M059J (cell line): ENCODE measurements at places on chromosomes 4 and X. TPM values are rescaled to one million over a fixed set of nuclear protein-coding genes. Genes with fewer than 3 reads are reported as not detected.

- peak; percentile 16 for DNase-seq
Measured at GRCh38 chr4:33724685-33725084, 2519.6 kb downstream of the ARAP2 start.

DNA sequence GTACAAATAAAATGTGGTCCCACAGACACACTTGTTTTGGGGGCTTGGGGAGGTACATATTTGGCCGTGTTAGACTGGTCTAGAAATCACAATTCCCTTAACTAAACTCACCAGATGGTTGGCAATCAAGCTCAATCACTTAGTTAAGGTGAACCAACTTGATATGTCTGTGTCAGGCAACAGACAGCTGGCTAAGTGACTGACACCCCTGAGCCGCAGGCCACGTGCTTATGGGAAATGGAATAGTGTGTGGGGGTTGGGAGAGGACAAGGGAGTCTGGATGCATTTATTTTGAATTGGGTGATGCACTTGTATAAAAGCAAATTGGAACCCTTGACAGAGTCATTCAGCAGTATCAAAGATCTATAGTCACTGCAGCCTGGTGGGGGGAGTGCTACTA, 209.0 kb downstream of the HS6ST2 start:
- no peak for DNase-seq

DNA sequence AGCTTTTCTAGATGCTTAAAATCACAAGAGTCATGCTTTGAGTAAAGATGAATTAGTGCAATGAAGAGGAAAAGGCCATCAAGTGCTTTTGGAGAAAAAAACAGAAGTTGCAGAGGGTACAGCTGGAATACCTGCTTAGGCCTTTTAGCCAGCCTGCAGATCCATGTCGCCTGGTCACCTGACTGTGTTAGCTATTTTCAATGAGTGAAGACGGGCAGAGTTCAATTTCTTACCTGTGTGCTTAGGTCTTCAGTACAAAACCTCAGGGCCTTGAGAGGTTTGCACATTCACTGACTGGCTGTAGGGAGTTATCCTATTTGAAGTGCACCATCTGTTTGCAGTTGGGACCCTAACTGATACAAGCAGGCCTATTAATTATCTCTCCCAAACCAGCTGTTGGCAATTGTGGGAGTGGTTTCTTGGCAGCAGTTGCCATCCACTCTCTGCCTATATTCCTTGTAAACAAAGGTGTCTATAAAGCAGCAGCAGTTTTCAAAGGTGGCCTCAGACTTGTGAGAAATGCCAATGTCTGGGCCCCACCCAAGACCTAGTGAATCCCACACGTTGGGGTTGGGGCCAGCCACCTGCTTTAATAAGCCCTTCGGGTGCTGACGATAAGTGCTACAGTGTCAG, 16.3 kb upstream of the FAT1 start:
- DNase-seq: no peak

DNA sequence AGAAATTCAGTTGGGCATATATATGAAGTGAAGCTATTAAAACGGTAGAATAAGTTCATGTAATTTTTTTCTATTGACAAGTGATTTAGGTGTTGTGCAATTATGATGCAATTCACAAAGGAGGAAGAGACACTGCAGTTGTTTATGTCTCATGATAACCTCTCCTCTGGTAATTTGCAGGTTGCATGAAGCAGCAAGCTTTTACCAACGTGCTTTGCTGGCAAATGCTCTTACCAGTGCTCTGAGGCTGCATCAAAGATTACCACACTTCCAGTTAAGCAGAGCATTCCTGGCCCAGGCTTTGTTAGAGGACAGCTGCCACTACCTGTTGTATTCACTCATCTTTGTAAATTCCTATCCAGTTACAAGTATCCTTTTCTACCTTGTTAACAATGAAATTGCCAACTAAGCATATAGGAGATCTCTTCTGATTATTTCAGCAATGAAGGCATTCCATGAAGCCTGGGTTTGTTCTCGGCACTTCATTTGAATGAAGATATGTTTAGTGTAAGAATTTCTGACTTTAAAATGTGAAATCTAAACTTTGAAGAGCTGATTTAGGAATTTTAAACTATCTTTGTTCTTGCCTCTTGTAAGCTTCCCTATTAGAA, 3.9 kb downstream of the TMEM33 start:
- no peak for DNase-seq

- DNase-seq: peak; percentile 54
Measured at GRCh38 chr4:87007528-87008446, 73.0 kb downstream of the AFF1 start.

- peak; percentile 5 for DNase-seq
Measured at GRCh38 chrX:21933077-21933476, 7.4 kb upstream of the SMS start.

- no peak for DNase-seq
Measured at GRCh38 chr4:52142816-52143215, 91.7 kb downstream of the SPATA18 start.

CHIC1 gene
- total RNA-seq: 13.9 and 22.8 TPM in 2 replicates

UGT8 gene
- 0.10 and 0.39 TPM in 2 replicates for total RNA-seq

TMSB15A gene
- 13.7 and 21.5 TPM in 2 replicates for total RNA-seq
